ENCODE measurements at places on chromosomes 2 and 18. TPM values are rescaled to one million over a fixed set of nuclear protein-coding genes. Genes with fewer than 3 reads are reported as not detected.

DNA sequence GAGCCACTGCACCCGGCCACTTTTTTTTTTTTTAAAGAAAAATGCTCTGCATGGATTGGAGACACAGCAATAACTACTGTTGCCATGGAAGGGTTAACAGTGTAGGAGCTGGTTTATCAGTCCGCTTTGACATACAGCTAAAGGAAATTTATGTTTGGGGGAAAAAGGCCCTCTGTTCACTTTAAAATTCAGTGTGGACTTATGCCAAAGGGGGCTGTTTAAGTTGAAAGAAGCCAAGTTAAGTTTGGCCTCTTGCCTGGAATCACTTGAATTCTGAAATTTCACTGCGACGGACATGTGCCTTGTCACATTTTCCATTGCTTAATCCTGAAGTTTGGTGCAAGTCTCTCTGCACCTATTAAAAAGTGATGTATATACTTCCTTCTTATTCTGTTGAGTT lies 3.1 kb downstream of the KCNE4 start:
- no peak overlapping the region for H3K4me3 ChIP-seq
- DNase-seq = peak; percentile 76
- no peaks in the 10 kb centered on the region for H3K27me3 ChIP-seq
- peaks cover 43% of the 10 kb centered on the region for H3K4me1 ChIP-seq
- no peaks in the 10 kb centered on the region for H3K36me3 ChIP-seq

DNA sequence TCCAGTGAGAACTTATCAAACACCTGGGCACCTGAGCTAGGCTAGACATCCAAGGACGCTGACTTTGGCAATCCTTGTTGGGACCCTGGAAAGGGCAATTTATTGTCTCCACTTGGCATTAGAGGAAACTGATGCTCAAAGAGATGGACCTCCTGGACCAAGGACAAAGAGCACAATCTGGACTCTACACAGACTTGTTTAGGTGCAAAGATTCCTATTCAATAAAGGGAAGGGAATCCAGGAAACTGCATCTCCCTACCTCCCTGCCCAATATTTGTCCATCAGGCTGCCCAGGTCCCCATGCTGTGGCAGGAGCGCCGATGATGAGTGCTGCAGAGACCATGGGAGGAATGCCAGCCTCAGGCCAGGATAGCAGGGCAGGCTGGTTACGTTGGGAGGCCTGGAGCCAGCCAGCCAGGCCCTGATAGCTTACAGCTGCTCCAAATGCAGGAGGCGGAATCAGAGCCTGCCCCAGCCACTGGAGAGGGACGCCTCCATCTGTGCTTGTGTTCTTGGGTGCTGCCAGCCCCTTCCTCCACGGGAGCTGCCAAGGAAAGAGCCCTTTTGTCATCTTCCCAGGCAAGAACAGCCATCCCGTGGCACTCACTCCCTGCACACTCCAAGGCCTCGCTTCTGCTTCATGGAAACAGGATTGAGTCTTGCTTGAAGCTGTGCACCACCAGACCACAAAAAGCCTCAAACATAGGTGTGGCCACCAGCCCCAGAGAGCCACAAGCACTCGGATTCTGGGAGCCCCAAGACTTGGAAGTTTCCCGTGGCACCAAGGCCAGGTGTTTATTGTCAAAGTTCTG lies 60.0 kb downstream of the HS1BP3 start:
- no peak overlapping the region for H3K4me3 ChIP-seq
- H3K36me3 ChIP-seq = no peaks in the 10 kb centered on the region
- DNase-seq = no peak
- no peaks in the 10 kb centered on the region for H3K27me3 ChIP-seq
- no peak overlapping the region for H3K27ac ChIP-seq

DNA sequence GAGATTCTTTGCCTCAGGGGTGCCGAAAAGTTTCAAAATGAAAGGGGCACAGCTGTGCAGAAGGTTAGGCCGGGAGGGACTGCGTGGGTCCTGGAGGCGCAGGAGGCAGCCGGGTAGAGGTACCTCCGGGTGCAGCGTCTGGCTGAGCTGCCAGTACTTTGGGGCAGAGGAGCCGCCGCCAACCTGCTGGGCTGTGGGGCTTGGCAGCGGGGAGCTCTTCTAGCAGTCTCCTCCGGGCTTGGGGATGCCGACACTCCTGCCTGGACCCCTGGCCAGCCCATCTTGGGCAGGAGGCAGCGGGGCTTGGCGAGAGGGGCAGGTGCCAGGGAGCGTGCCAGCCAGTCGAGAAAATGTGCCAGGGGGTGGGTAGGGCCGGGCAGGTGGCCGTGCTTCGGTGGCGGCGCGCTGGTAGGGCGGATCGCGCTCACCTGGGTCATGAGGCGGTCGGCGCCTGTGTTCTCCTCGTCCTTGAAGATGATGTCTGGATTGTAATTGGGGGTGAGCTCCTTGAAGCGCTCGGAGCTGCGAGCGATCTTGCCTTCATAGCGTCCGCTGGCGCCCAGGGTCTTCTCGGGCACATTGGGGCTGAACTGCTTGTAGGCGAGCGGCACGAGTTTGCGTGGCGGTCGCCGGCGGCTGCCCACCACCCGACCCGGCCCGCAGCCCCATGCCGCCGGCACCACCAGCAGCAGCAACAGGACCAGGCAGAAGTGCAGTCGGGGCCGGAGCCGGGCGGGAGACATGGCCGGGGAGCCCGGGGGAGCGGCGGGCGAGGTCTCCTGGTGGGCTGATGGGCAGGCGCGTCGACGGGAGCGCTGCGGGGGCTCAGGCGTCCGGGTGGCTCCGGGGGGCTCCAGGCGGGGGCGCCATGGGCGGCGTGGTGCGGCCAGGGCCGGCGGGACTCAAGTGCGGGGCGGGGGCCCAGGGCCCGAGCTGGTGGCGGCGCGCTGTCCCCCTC lies 717 bp downstream of the IHH start:
- H3K36me3 ChIP-seq = no peaks in the 10 kb centered on the region
- peak overlapping the region; percentile 61 for H3K27ac ChIP-seq
- no peaks in the 10 kb centered on the region for H3K4me1 ChIP-seq

GRCh38 chr2:23754970-23755369 lies 172.0 kb downstream of the ATAD2B start:
- no peak overlapping the region for H3K4me3 ChIP-seq
- no peaks in the 10 kb centered on the region for H3K4me1 ChIP-seq
- H3K27ac ChIP-seq = no peak overlapping the region
- no peak for DNase-seq
- no peaks in the 10 kb centered on the region for H3K27me3 ChIP-seq
- no peaks in the 10 kb centered on the region for H3K36me3 ChIP-seq

DNA sequence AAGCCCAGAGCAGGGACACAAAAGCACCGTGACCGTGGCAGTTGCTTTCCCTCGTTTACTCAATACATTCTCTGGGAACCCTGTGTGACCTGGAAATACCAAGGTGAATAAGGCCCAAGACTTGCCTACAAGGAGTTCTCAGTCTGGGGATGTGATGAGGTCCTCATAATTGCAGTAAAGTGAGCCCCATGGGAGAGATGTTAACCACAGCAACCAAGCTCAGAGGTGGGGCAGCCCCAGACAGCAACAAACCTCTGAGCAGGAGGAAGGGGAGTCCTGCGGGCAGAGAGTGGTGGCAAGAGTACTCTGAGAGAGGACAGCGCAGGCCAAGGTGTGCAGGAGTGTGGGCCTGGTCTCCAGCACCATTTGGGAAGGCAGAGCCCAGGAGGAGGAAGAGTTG lies 91.6 kb downstream of the TTC32 start:
- H3K4me1 ChIP-seq = peaks cover 4% of the 10 kb centered on the region
- no peak overlapping the region for H3K4me3 ChIP-seq
- no peaks in the 10 kb centered on the region for H3K27me3 ChIP-seq
- no peak overlapping the region for H3K27ac ChIP-seq
- DNase-seq = no peak

DNA sequence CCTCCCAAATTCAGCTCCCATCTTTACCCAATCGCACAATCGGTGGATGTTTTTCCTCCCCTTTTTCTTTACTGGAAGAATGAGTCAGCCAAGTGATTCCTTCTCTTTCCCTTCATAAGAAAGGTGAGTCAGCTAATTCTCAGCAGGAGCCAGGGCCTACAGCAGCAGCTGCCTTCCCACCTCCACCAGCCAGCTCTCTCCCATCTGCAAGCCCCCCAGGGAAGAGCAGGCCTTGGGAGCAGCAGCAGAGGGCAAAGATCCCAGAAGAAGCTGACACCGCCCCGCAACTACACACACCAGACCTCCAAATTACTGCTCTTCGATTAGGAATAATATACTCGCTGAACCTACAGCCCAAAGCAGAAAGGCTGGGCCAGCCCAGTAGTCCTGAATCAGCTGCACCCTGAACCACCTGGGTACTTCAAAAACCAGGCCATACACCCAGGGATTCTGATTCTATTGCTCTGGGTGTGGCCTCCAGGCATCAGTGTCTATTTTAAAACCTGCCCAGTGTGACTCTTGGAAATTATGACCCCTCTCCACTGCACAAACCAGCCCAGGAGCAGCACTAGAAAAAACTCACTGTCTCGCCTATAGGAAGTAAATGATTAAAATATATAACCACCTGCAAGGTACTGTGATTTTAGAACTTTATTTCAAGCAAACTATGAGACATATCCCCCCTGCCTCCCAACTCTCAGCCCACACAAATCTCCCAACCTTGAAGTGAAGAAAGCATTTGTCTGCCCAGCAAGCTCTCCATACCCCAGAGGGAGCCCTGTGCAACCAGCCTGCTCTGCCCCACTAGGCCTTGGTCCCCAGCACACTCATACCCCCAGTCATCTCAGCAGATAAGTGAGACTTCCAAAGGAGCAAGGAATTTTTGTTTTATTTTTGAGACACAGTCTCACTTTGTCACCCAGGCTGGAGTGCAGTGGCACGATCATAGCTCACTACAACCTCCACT lies 7.3 kb downstream of the SFXN5 start:
- no peak overlapping the region for H3K4me3 ChIP-seq
- peak; percentile 63 for DNase-seq
- peak overlapping the region; percentile 73 for H3K27ac ChIP-seq
- no peaks in the 10 kb centered on the region for H3K27me3 ChIP-seq
- no peaks in the 10 kb centered on the region for H3K36me3 ChIP-seq
- peaks cover 15% of the 10 kb centered on the region for H3K4me1 ChIP-seq

DNA sequence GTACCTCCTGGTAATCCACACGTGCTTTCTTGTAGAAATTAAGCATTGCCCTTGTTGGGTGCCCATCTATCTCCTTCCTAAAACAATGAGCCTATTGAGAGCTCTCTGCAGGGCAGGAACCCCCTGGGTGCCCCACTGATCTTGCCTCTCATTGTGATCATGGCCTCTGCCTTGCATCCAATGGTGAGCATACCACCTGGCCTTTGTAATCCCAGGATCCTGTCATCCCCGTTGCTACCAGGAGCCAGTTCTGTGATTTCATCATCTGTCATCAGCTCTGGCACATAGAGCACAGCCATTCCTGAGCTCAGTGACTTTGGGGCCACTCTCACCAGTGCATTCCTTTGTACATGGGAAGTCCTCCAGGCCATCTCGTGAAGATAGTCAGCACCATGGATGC lies 381.0 kb upstream of the ID2 start:
- H3K4me3 ChIP-seq = no peak overlapping the region
- no peak for DNase-seq
- peaks cover 10% of the 10 kb centered on the region for H3K4me1 ChIP-seq
- no peak overlapping the region for H3K27ac ChIP-seq
- H3K27me3 ChIP-seq = no peaks in the 10 kb centered on the region

DNA sequence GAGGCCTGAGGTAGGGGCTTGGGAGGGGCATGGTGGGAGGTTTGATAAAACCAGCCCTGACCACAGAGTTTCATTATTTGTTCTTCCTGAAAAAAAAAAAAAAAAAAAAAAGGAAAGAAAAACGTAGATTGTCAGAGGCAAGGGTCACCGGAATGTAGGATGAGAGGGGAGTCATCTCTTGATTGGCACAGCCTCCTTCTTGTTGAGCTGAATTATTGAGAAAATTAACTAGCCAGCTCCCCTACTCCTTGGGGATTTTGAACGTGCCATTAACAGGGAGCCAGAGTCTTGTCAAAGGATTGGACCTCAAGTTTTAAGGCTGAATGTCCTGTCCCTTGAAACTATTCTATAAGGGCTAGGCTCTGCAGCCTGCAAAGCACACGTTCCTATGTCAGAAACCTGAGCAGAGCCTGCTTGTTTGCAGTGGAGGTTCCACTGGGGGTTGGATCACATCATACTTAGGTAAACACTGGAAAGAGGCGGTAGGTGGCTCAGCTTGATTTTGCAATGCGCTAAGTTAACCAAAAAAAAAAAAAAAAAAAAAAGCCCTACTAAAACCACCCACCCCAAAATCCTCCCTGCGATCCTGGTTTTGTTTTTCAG lies 2.3 kb downstream of the INHBB start:
- H3K27ac ChIP-seq = no peak overlapping the region
- H3K4me1 ChIP-seq = peaks cover 36% of the 10 kb centered on the region
- no peak overlapping the region for H3K4me3 ChIP-seq
- H3K36me3 ChIP-seq = no peaks in the 10 kb centered on the region
- peaks cover 43% of the 10 kb centered on the region for H3K27me3 ChIP-seq
- peak; percentile 53 for DNase-seq

DNA sequence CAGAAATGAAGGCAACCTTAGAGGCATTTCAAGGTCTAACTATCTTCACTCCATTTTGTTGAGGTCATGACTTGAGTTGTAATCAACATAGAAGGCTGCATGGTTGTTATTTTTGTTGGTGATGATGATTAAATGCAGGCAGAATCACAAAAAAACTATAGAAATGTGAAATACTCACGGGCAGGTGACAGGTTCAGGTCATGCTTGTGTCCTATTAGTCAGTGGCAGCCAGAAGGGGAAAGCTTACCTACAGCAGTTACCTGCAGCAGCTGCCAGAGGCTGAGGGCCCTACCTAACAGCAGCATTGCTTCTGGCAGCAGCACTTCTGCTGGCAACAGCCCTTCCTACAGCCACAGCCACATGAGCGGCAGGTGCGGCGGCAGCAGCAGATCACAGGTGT lies 394 bp downstream of the SCYGR3 start:
- DNase-seq = no peak
- H3K4me1 ChIP-seq = no peaks in the 10 kb centered on the region
- no peaks in the 10 kb centered on the region for H3K27me3 ChIP-seq
- no peaks in the 10 kb centered on the region for H3K36me3 ChIP-seq
- H3K4me3 ChIP-seq = no peak overlapping the region

DNA sequence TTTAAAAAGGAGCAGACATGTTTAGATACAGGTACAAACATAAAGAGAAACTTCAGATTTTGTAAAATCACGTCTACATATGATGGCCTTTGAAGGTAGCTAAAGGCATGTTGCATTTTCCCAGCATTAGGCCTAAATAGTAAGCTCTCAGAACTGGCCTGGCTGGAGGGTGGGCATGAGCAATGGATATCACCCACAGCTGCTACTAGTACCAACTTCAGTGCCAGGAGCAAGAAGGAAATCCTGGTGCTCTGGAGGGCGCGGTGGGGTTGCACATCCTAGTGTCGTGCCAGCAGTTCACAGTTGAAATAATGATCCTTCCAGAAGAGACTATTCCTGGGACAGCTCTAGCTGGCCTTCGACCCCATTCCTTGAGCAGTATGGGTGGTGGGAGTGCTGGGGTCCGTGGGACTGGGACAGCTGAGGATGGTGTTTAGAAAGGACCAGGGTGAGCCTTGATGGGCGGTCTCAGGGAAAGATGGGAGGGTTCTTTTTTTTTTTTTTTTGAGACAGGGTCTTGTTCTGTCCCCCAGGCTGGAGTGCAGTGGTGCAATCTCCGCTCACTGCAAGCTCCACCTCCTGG lies 4.9 kb downstream of the DES start:
- H3K4me3 ChIP-seq = no peak overlapping the region
- no peaks in the 10 kb centered on the region for H3K36me3 ChIP-seq
- no peak overlapping the region for H3K27ac ChIP-seq
- H3K27me3 ChIP-seq = peaks cover 11% of the 10 kb centered on the region
- peaks cover 13% of the 10 kb centered on the region for H3K4me1 ChIP-seq
- no peak for DNase-seq

The PER2 gene
- total RNA-seq = 8.9 TPM

The SH3RF3 gene
- 2.1 TPM for total RNA-seq

The ESPNL gene
- 0.36 TPM for total RNA-seq

The CRYBA2 gene
- total RNA-seq = 0.90 TPM

The INPP1 gene
- total RNA-seq = 11.1 TPM

The TMEM178A gene
- total RNA-seq = 3.9 TPM

Measured in hepatocyte (in vitro differentiated cells).